ENCODE measurements at places on chromosomes 12 and 14. TPM values are rescaled to one million over a fixed set of nuclear protein-coding genes. Genes with fewer than 3 reads are reported as not detected.
A peak's percentile ranks its signal among the peaks of the same experiment; 100 is the strongest.

PLEKHG7 gene
- 0.05 TPM for polyA plus RNA-seq

TMPO gene
- 31.2 TPM for polyA plus RNA-seq

TAS2R8 gene
- 0.06 TPM for polyA plus RNA-seq

KIF5A gene
- polyA plus RNA-seq = 0.38 TPM

GRCh38 chr12:44654646-44655639 lies 221.2 kb downstream of the NELL2 start:
- no peak for DNase-seq

- no peak for DNase-seq
Observed at GRCh38 chr12:14403293-14403692, 37.8 kb downstream of the ATF7IP start.

DNA sequence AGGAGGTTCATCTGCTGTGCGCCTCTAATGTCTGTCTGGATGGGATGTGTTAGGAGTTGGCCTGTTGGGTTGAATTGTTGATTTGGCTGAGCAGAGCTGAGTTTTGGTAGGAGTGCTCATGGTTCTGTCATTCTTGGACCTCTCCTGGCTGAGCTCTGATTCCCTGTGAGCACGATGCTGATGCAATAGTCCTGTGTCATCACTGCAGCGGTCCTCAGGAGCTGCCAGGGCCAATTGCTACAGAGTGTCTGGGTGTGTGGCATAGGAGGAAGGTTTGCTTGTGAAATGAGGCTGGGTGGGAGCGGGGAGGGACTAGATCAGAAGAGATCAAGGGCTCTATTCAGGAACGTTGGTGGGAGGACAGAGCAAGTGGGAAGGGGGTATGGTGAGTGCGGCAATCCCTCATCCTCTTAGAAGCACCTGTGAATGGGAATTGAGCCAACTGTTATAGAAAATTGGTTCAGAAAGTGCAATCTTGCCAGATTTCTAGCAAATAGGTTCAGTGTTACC lies 21.2 kb downstream of the PEX5 start:
- DNase-seq = no peak

GRCh38 chr14:101830271-101830670 lies 68.8 kb downstream of the PPP2R5C start:
- no peak for DNase-seq

- no peak for DNase-seq
Observed at GRCh38 chr12:94318181-94318580, 141.5 kb downstream of the CEP83 start.

- no peak for DNase-seq
Observed at GRCh38 chr14:26597071-26597588, 703 bp downstream of the NOVA1 start.

DNA sequence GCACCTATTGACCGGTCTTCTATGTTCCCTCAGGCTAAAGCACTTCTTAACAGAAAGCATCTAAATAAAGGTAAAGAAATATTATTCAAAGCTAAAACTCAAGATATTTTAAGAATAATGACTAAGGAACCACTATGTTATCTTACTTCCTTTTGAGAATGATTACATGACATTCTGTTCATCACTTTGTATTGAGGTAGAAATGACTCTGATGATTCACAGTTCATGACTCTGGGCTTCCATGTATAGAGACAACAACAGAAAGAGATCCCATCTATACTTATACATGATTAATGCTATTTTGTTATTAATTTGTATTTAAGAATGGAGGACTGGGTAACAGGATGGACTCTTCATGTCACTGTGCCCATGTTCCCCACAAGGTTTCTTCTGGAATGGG lies 218.3 kb upstream of the OR4E1 start:
- no peak for DNase-seq

GRCh38 chr12:50314636-50315312 lies 31.5 kb upstream of the LIMA1 start:
- peak; percentile 38 for DNase-seq

Measured in AG04450 (cell line).